ENCODE measurements at places on chromosomes 3 and 15. TPM values are rescaled to one million over a fixed set of nuclear protein-coding genes. Genes with fewer than 3 reads are reported as not detected.
A peak's percentile ranks its signal among the peaks of the same experiment; 100 is the strongest.

DNA sequence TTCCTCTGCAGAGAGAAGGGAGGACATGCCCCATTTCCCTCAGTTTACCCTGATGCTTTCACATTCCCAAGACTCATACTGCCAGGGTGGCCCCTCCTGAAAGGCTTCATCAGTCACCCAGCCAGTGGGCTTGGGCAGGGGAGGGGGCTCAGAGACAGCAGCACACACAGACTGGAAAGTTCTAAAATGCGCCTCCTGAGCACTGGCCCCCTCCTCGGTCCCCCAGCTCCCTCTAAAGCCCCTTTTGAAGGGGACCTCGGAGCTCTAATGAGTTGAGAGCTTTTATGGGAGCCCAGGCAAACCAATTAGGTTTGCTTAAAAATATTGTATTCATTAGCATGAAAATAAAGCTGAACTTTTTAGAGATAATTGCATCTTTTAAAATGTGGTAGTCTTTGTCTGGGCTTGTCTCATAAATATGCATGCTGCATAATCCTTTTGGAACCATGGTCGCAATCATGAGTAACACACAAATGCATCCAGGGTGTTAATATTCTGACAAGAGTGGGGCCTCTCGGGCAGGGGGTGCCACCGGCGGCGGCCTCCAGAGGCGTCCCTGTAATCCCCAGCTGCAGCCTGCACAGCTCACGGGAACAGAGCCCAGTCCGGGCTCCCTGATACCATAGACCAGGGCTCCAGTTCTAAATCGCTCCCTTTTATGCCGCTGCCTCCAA lies 78.5 kb downstream of the RPLP1 start:
- no peak for DNase-seq
- H3K27ac ChIP-seq = no peak overlapping the region
- no peaks in the 10 kb centered on the region for H3K36me3 ChIP-seq
- no peaks in the 10 kb centered on the region for H3K4me1 ChIP-seq
- no peaks in the 10 kb centered on the region for H3K27me3 ChIP-seq

DNA sequence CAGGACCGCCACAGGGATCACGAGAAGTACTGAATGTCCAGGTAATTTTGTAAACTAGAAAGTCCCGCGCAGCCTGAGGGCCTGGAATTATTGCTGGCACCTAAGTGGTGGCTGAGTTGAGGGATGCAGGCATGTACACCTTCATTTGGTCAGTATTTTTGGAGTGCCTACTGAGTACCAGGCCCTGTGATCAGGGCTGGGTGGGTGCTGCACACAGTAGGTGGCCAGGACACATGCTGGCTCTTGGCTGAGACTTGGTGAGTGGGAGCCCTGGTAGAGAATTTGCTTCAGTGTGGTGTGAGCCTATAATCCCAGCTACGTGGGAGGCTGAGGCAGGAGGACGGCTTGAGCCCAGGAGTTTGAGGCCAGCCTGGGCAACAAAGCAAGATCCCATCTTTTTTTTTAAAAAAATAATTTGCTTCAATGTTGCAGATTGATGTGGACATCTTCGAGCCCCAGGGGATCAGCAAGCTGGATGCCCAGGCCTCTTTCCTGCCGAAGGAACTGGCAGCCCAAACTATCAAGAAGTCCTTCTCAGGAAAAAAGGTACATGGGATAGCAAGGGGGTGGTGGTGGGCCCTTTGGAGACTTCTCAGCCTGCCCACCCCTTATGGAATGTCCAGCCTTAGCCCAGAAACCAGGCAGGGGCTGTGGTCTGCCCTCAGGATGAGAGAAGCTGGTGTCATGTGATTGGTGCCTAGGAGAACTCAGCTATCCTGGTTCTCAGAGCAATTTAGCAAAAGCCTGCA lies 2.6 kb downstream of the ITIH1 start:
- H3K4me1 ChIP-seq = no peaks in the 10 kb centered on the region
- no peak overlapping the region for H3K27ac ChIP-seq
- no peaks in the 10 kb centered on the region for H3K27me3 ChIP-seq
- H3K4me3 ChIP-seq = no peak overlapping the region
- no peaks in the 10 kb centered on the region for H3K36me3 ChIP-seq

GRCh38 chr15:77869021-77869895 lies 208.3 kb downstream of the TBC1D2B start:
- H3K4me1 ChIP-seq = peaks cover 14% of the 10 kb centered on the region
- H3K27ac ChIP-seq = peak overlapping the region; percentile 54
- no peaks in the 10 kb centered on the region for H3K27me3 ChIP-seq
- H3K36me3 ChIP-seq = no peaks in the 10 kb centered on the region
- no peak overlapping the region for H3K4me3 ChIP-seq
- DNase-seq = no peak

- no peak overlapping the region for H3K27ac ChIP-seq
- no peak for DNase-seq
- H3K4me3 ChIP-seq = no peak overlapping the region
- H3K27me3 ChIP-seq = no peaks in the 10 kb centered on the region
- peaks cover 11% of the 10 kb centered on the region for H3K36me3 ChIP-seq
- H3K4me1 ChIP-seq = no peaks in the 10 kb centered on the region
Observed at GRCh38 chr3:63986146-63986545, 37.1 kb downstream of the PSMD6 start.

GRCh38 chr3:121918779-121919483 lies 24.7 kb downstream of the SLC15A2 start:
- no peak overlapping the region for H3K27ac ChIP-seq
- no peak overlapping the region for H3K4me3 ChIP-seq
- no peaks in the 10 kb centered on the region for H3K4me1 ChIP-seq
- H3K36me3 ChIP-seq = no peaks in the 10 kb centered on the region

DNA sequence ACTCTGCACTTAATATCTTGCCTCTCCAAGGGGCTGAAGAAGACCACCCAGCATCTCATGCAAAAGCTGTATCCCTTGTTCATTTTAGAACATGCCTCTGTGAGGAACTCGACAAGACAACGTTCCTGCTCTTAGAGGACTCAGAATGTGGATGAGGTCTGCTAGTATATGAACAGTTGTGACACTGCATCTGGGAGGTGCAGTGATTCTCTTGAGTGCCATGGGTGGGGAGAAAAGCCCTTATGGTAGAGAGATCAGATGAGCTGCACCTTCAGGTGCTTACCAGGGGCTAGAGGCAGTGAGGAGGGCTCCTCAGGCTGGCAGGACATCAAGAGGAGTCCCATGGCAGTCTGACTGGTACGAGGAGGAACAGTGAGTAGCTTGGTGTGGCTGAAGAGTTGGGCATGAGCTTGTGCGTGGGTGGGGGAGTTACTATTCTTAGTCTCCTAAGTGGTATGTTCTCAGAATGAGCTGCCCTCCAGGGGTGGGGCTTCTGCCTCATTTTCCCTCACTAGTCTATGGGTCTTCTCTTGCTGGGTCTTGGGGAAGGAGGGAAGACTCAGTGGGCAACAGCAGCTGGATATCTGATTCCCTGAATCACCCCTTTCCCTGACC lies 56.7 kb upstream of the ATP2B2 start:
- H3K4me1 ChIP-seq = no peaks in the 10 kb centered on the region
- no peak overlapping the region for H3K4me3 ChIP-seq
- no peak for DNase-seq
- H3K36me3 ChIP-seq = no peaks in the 10 kb centered on the region

- no peaks in the 10 kb centered on the region for H3K27me3 ChIP-seq
- no peak overlapping the region for H3K27ac ChIP-seq
Observed at GRCh38 chr3:42612217-42612616, 11.7 kb downstream of the NKTR start.

EFCC1 gene
- 0.15 TPM for total RNA-seq

WDR49 gene
- 0.23 TPM for total RNA-seq

IL5RA gene
- not detected for total RNA-seq

PLIN1 gene
- total RNA-seq = 0.44 TPM
